MG63 (cell line): ENCODE measurements at places on chromosomes 4 and X. TPM values are rescaled to one million over a fixed set of nuclear protein-coding genes. Genes with fewer than 3 reads are reported as not detected.
A peak's percentile ranks its signal among the peaks of the same experiment; 100 is the strongest.

DNA sequence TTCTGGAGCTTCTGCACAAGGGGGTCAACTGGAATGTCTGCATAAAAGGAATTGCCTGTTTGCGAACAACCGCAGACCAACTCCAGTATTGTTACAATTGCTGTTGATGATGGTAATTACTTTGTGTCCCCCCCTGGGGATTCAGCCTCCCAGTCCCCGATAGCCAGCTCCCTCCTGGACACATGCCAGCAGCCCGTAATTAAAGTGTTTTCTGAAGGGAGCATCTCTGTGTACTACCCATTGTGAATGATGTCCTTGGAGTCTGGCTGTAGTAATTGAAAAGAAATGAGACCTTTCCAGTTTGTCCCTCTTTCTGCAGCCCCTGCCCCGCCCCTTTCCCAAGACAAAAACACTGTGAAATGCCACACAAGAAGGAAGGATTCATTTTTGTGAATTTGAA lies 377.1 kb upstream of the LCORL start:
- no peak for DNase-seq

DNA sequence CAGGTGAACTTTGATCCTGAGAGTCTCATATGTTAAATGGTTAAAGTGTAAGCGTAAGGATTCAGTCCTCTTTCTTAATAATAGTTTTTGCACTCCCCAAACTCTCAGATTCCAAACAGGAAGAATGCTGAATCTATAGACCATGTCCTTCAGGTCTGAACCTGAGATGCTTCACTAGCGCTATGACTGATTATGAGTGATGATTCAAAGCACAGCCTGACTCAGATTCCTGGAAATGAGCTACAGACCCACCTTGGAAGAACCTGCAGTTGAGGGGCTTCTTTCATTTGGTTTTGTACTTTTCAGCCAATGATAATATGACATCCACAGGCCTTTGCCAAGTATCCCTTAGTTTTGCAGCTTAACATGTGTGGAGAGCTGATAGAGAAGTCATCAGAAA lies 1.4 kb downstream of the EDNRA start:
- DNase-seq, result no peak

Gene NXF2B
- total RNA-seq, result not detected in 2 replicates

Gene VEGFC
- total RNA-seq, result 19.9 and 30.3 TPM in 2 replicates

DNA sequence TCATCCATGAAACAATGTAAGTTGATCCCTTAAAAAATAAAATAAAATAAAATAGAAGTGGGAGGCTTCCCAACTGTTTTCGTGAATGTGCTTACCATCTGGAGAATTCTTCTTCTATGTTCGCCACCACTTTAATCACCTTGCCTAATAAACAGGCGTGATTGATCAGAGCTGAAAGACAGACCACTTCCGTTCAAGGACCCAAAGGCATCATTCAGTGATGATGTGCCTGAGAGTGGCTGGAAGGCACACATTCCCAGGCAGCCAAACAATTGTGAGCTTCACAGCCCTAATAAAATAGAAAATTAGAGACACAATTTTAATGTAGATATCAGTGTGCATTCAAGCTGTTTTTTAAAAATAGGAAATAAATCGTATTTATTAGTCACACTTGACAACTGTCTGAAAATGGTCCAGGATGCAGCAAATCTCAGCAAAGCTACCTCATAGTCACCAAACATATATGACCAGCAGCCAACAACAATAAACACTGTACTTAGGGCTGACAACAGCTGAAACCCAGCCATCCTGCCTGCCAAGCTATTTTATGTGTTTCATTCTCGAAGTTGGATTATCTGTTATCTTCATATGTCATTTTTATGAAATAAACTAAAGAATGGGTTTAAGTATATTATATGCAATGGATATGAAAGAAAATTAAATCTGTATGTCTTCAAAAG lies 163.2 kb upstream of the FAM9B start:
- DNase-seq, result peak; percentile 45

Gene MAGEB16
- total RNA-seq, result not detected in 2 replicates

GRCh38 chr4:120921456-120922380 lies 808 bp downstream of the PRDM5 start:
- DNase-seq, result peak; percentile 79

DNA sequence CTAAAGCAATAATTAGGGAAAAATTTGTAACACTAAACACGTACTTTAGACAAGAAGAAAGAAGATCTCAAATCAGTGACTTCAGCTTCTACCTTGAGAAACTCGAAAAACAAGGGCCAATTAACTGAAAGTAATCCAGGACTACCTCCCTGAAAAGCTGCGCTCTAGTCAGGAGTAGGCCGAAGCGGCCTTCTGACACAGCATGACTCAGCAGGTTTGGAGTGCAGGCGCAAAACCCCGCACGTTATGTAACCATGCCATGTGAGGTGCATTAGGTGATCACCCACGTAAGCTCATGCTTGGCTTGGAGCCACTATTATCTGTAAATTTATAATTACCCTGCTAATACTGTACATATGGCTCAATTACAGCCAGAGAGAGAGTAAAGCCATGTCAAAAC lies 52.8 kb upstream of the CCDC149 start:
- no peak for DNase-seq
